Activated CD4-positive, alpha-beta T cell treated with anti-CD3 and anti-CD28 coated beads, Interleukin-2, amount 10 ng/mL, durations not matched to agents 7 days and 5 days (primary cell): ENCODE measurements at places on chromosomes 12 and 14.

- no peak for DNase-seq
Observed at GRCh38 chr12:90331262-90331661, 622.6 kb upstream of the ATP2B1 start.

DNA sequence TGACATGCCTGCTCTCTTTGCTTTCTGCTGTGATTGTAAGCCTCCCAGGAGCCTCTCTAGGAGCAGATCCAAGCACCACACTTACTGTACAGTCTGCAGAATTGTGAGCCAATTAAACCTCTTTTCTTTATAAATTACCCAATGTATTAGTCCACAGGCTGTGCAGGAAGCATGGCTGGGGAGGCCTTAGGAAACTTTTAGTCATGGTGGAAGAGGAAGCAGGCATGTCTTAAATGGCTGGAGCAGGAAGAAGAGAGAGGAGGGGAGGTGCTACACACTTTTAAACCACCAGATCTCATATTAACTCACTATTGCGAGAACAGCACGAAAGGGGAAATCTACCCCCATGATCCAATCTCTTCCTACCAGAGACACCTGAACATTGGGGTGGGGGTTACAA is 108.9 kb downstream of the DERA start:
- no peak for DNase-seq

GRCh38 chr14:89349171-89350008 is 67.6 kb downstream of the FOXN3 start:
- DNase-seq, result no peak

GRCh38 chr12:78392918-78393317 is 471.7 kb upstream of the SYT1 start:
- no peak for DNase-seq

DNA sequence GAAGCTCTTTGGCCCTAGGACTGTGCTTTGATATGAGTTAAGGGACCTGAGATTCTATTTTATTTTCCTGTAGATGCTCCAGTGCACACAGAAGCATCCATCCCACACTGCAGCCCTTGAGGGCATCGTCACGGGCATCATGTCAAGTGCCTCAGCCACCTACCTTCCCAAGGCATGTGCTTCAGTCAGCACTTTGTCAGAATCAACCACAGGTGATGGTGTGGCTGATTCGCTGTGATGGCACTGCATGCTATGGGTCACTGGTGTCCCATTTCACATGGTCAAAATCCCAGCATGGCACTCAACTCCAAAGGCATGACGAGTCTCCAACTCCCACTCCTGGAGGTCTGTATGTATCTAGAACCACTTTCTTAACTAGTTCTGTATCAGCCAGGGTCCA is 100.8 kb downstream of the AACS start:
- no peak for DNase-seq

GRCh38 chr12:69328426-69328825 is 19.8 kb upstream of the LYZ start:
- no peak for DNase-seq

DNA sequence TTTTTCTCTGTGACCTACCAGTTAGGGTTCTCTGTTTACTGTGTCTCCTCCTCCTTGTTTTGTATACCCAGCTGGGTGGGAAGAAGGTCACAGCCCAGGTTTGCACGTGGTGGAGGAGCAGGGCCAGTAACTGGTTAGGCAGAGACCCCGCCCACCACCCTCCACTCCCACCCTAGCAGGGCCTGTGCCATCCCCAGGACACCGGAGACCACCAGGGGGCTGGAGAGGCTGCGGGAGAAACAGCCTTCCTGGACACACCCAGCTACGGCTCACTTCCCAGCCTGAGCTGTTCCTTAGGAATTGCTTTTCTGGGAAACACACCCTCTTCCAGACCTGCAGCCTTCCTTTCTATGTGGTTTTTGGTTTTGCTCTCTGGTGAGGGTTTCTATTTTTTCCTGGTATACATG is 21.1 kb downstream of the BDKRB2 start:
- no peak for DNase-seq

DNA sequence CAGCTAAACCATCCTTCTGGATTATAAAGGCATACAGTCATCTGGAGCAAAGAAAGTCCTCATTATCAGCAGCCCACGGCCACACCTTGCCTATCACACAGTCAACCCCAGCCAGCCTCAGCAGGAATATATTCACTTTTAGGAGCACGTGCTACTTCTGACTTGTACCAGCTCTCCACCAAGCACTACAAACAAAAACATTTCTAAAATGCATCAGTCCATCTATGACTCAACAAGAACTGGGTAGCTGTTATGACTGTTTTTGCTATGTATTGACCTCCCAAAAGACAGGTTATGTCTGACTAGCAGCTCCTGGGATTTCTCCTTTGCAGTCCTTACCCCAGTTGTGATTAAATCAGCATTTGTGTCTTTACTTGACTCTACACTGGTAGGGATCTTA is 31.2 kb downstream of the NUAK1 start:
- DNase-seq, result no peak

DNA sequence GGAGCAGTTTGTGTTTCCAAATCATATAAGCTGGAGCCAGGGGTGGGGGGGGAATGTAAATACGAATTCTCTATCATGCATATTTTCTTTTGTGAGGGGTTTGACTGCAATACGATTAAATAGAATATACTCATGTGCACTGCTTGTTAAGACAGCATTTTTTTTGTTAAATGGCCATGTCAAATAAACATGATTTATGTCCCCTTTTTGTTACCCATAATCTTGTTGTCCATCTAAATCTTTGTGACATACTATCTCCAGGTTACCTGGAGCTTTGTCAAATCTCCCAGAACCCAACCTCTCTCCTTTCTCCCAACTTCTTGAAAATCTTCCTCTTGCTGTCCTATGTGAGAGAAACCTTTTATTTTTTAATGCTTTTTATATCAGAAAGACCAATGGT is 233.1 kb downstream of the SLC25A21 start:
- no peak for DNase-seq

DNA sequence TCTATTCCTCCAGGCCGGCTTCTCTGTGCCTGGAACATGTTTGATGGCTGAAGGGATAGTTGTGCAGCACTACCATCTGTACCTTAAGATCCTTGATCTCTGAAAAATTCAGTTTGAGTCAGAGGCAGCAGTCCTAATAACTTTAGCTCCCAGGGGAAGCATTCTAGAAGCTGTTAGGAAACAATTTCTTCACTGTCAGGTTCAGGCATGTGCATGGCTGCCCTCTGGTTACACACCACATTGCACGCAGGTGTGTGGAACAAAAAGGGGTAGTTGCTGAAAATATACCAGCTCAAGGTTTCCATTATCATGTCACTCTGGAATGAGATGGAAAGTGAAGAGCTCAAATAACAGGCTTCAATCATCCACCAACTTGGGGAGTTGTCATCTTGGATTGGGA is 80.1 kb downstream of the CHST11 start:
- DNase-seq, result no peak

DNA sequence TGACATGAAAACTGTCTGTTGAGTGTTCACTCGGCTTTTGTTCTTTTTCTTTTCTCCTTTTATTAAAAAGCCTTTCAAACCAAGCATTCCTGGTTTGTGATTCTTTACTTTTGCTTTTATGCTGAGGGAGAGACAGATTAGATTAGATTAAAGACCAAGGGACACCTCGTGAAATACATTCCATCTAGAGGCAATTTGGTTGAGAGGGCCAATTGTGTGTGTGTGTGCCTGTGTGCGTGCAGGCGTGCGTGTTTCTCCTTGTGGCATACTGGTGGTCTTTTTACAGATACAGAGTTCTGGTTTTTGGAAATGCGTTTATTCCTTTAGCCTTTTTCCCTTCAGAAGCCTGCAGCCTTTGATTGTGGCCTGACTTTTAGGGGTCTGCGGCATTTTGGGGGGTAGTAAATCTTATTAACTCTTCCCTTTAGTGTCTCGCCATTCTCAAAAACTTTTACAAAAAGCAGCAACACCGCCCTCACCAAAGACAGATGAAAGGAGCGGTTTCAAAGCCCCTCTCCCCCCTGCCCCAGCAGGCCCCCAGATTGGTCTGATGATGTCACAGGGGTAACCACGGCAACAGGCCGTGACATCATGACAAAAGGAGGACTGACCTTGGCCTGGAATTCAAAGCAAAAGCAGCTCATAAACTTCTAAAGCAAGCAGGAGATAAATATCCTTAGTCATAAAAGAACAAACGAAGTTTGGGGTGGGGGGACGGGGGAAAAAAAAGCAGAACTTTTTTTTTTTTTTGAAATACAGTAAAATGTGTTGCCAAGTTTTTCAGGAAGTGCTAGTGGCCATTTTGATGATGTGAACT is 84.1 kb upstream of the TBX3 start:
- DNase-seq, result no peak

GRCh38 chr12:48946205-48946604 is 11.1 kb downstream of the ARF3 start:
- no peak for DNase-seq

- peak; percentile 48 for DNase-seq
Observed at GRCh38 chr14:82710267-82710841, 1176.7 kb upstream of the SEL1L start.

GRCh38 chr12:62618930-62619329 is 152.3 kb downstream of the MON2 start:
- no peak for DNase-seq

DNA sequence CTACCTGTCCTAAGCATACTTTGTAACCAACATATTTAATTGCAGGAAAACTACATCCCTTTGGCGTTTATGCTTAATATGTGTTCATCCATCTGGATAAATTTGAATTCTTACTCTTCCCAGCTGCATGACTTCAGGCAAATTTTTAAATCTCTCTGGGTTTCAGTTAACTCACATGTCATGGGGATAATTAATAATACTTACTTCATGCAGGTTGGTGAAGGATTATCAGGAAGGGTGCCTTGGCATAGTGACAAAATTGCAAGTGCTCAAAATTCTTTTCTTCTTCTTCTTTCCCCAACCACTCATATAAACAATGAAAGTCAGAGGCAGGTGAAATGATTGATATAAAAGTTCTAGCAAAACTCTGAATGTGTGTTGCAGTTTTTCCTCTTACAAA is 15.9 kb downstream of the SYT10 start:
- DNase-seq, result no peak

DNA sequence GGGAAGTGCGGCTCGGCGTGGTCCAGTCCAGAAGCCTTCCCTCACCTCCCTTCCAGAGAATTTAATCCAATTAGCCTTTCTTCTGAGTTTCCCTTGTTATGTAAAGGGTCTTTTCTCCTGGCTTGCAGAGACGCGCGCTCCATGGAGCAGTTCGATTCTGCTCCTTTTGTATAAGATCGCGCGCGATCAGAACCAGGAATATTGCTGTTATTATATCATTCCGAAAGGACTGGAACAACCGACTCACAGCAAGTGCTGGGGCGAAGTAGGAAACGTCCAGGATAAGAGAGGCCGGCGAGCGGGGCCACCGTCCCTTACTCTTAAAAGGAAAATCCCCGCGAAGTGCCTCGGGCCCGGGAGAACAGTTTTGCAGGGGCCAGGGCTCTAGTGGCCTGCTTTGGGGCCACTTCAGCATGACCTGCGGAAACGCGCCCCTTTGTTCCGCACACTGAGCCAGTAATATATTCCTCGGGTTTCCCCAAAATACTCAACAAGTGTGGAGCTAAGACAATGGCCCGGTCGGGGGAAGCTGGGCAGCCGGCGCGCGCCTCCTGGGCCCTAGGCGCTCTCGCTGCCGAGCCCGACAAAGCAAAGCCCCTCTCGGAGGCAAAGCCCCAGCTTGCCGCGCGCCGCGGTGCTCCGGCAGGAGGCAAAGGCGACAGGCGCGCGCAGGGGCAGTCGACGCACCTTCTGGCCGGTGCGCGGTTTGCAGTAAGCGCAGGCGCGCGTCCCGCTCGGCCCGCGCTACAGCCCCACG is 2.9 kb downstream of the RFX4 start:
- no peak for DNase-seq

DNA sequence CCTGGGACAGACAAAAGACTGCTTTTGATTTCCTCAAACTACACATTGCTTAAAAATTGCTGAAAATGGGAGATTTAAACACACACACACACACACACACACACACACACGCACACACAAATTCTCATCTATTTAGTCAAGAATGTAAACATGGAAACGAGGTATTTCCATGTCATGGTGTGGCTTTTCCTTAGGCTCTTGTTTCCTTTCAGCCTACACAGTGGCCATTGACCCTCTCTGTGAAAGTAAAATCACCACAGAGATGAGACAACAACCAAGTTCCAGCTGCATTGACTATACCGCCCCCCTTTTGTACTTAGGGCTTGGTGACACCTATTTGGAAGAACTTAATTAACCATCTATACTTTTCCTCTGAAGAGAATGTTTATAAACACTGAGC is 41.9 kb downstream of the TTC8 start:
- DNase-seq, result no peak

DNA sequence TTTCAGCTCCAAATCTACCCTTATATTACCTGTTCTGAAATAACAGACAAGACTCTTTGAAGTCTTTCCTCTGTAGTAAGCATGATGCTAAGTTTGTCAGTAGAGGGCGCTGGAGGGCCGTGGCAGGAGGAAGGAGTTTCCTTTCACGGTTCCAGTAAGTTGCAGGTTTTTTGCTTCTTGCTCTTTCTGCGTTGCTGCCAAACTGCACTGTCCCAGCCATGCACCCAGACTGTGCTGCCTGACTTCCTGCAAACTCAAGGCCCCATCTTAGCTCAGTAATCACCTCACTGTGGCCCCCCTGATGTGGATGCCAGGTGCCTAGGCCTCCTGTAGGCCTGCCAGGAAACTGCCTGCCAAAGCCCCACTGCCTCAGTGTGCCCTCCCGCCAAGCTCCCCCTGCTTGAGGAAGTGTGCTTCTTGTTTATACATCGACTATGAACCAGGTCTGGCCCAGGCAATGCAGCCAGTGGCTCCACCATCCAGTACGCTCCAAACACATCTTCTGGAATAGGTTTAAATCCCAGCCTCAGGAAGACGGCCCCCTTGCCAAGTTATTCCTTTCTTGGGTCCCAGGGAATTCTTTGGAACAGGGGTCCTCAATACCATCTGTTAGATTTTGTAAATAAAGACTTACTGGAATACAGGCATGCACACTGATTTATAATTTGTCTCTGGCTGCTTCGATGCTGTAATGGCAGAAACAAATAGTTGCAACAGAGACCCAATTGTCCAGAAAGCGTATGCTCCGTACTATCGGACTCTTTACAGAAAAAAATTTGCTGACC is 193.7 kb upstream of the LRIG3 start:
- DNase-seq, result peak; percentile 78

GRCh38 chr14:43687921-43688320 is 819.2 kb downstream of the FSCB start:
- no peak for DNase-seq

- no peak for DNase-seq
Observed at GRCh38 chr12:123941624-123942237, 30.9 kb downstream of the CCDC92 start.

DNA sequence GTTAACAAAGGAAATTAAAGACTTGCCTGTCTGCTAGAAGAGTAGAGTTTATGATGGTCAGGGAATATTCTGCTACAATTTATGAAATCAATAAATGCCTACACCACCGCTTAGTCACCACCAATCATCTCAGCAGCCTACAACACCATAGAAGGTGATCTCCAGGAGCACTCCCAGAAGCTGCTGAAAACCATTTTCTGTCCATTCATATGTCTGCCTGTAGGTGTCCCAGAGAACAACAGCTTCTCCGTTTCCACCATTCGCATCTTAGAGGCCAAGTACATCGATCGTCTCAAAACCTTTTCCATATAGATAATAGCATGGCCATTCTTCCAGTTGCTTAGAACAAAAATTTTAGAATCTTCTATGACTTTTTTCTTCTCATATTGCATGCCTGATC is 303.4 kb downstream of the KCNC2 start:
- no peak for DNase-seq

- DNase-seq, result no peak
Observed at GRCh38 chr12:105765053-105766014, 373.4 kb downstream of the NUAK1 start.

GRCh38 chr12:80936642-80937390 is 918 bp downstream of the LIN7A start:
- DNase-seq, result no peak
